CD4-positive, alpha-beta T cell treated with Interleukin-10 for 1 hour (primary cell): ENCODE measurements at places on chromosomes 7 and 10.
A peak's percentile ranks its signal among the peaks of the same experiment; 100 is the strongest.

GRCh38 chr7:137985253-137985896, 16.5 kb downstream of the CREB3L2 start:
- no peak for DNase-seq

DNA sequence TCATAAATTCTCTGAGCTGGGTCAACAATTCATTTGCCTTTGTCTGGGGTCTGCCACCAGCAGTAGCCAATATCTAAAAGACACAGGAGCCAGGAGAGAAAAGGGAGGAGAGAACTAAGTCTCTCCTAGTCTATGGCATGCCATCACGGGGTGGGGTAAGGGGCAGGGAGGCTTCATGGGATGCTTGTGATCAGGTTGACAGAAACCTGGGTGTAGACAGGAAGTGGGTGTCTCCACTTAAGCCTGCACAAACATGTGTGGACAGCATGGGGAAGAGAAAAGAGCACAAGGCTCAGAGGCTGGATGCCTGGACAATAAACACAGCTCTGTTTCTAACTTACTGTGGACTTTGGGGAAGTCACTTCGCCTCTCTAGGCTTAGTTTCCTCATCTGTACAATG, 11.5 kb upstream of the C10orf53 start:
- DNase-seq = no peak

- peak; percentile 34 for DNase-seq
Observed at GRCh38 chr10:17510242-17510908, 56.0 kb upstream of the ST8SIA6 start.

- DNase-seq = no peak
Observed at GRCh38 chr10:78784546-78784945, 284.2 kb upstream of the ZMIZ1 start.

GRCh38 chr7:95631527-95631926, 35.2 kb upstream of the PDK4 start:
- DNase-seq = no peak

DNA sequence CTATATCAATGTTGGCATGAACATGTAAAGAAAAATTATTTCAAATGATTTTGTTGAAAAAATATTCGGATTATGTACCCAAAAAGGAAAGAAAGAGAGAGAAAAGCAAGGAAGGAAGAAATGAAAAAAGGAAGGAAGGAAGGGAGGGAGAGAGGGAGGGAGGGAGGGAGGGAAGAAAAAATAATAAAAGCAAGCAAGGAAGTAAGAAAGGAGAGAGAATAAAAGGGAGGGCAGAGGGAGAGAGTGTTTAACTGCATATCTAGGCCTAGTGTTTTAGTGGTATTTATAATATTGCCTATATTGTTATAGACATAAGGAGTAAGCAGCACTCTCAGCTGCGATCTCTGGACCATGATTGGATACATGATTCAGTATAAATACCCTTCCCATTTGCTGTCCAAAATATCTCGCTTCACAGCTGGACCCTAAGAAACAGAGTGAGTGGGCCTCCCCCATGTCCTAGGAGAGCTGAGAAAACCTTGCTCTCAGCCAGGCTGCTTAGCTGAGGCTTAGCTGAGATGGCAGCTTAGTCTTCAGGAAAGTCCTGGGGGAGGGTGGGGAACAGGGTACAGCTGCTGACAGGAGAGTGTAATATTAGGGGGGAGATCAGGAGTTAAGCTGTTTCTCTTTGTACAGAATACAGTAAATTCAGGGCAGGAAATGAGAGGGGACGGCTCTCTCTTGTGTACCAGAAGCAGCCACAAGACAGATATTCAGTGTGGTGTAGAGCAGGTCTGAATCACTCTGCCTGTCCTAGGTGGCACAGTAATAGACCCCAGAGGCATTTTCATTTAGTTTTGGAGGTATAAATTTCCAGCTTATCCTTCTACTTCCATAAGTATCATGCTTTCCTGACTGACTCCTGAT, 66.8 kb upstream of the TARP start:
- no peak for DNase-seq

DNA sequence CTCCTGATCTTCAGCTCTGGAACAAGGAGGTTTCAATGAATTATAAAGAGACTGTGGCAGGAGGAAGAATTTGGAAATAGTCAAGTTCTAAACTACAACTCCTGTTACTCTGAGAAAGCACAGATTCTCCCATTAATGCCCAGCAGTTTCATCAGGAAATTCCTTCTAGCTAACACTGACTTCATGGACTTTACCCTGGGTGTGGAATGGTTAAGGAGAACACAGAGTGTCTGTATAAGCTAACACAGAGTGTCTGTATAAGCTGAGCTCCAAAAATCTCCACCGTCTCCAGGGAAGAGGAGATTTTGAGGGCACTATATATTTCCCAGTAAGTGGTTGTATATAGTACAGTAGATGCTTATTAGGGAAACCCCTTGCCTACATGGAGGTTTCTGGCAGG, 675.5 kb downstream of the XPNPEP1 start:
- no peak for DNase-seq
